ENCODE measurements at places on chromosomes 5 and 9. TPM values are rescaled to one million over a fixed set of nuclear protein-coding genes. Genes with fewer than 3 reads are reported as not detected.

DNA sequence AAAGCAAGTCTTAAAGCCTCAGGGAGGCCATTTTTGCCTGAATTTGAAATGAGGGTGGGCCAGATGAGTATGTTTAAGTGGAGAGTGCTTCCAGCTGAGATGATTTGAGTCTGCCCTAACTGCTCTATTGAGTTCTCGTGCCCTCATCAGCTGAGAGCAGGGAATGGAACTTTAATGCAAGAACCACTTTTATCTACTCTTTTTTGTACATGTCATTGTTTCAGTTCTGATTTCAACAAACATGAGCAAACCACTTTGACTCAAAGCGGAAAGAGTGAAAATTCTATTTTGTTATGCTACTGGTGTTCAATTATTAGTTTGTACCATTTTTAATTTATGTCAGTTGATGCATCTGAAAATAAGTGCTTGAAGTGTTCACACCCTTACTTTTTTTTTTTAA lies 35.8 kb downstream of the DCAF10 start:
- no peak for DNase-seq

NEUROG1 gene
- not detected for polyA plus RNA-seq

NTRK2 gene
- 7.7 TPM for polyA plus RNA-seq

C9orf85 gene
- polyA plus RNA-seq = 11.1 TPM

JAKMIP2 gene
- 0.49 TPM for polyA plus RNA-seq

DNA sequence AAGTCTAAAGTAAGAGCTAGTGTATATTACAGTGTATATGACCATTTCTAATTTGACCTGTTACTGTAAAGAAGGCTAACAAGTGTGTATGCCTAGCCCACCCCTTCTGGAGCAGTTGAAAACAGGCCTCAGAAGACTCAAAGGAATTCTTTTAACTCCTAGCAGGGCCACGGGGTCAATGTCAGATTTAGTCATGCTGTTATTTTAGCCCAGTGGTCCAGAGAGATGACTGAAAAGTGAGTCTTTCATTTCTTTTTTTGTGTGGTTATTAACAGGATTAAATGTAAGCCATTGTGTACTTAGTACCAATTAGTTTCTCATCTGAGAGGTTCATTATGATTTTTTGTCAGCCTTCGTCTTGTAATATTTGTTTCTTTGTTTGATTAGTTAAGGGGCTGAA lies 24.4 kb downstream of the ZCCHC7 start:
- no peak for DNase-seq

DNA sequence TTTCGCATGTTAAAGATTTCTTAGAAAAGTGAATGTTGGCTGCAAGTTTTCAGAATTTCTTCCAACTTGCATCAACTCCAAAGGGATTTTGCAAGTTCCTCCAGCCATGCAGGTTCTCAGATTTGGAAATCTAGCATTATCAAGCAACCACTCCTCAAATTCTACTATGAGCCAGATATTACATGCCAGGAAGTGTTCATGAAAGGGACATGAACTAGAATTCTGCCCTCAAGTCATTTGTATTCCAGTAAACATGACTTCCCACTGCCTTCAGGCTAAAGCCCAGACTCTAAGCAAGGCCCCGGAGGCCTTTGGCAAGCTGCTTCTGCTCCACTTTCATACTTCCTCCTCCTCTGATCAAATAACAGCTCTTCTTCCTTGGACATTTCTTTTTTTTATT lies 111.3 kb upstream of the PAPPA start:
- DNase-seq = no peak

NXNL2 gene
- polyA plus RNA-seq = 0.85 TPM

- DNase-seq = no peak
Measured at GRCh38 chr9:134288746-134289145, 37.5 kb upstream of the RXRA start.

DNA sequence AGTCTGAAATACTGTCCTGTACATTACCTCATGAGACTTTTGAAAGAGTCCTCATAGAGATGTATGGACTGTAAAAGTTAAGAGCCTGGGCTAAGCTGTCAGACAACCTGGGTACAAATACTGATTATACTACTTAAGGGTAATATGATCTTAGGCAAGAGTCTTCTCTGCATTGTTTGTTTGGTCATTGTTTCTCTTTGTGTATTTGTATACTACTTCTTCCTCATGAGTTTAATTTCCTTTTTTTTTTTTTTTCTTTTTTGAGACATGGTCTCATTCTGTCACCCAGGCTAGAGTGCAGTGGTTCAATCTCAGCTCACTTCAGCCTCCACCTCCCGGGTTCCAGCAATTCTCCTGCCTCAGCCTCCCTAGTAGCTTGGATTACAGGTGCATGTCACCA lies 2.6 kb upstream of the PFDN1 start:
- no peak for DNase-seq

- DNase-seq = no peak
Measured at GRCh38 chr9:132588098-132588497, 5.7 kb downstream of the BARHL1 start.

TMC1 gene
- polyA plus RNA-seq = 0.66 TPM

- DNase-seq = no peak
Measured at GRCh38 chr5:1008451-1009358, at the start of gene NKD2. Gene NKD2, plus strand, starts transcription at chr5:1008802. Its CDS starts 256 bp downstream, at chr5:1009058.

DNA sequence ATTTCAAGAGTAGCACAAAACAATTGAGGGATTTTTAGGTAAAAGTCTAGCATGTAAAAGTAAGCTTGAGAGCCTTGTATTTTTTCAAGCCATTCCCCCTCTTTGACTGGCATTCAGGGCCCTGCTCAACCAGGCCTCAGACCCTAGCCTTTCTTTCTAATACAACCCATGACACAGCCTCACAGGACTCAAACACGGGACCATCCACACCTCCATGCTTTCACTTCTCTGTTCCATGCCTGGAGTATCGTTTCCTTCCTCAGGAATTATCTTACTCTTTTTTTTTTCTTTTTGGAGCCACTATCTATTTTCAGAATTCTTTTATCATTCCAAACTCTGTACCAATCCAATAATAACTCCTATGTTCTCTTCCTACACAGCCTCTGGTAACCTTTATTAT lies 560.2 kb upstream of the CLINT1 start:
- DNase-seq = no peak

RGS7BP gene
- polyA plus RNA-seq = 2.3 TPM

All from urinary bladder (tissue), 4 donors.